ENCODE measurements at places on chromosomes 4 and X.

GRCh38 chrX:105226499-105226898 is 6.0 kb upstream of the TEX13A start:
- DNase-seq: no peak

DNA sequence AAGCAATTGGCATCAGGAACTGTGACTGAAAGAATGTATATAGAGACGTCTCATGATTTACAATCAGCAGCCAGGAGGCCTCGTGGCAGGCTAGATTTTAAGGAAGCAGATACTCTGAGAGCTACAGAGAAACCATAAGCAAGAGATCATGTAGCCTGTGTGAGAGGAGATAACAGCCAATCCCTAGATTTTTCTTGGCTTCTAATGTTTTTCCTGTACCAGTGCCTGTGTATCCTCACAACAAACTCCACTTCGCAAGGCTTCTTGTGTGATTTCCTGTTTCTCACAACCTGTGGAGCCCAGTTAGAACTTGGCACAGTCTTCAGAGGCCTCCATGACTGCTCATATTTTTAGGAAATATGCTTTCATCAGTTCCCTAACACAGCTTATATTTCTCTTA is 147.9 kb downstream of the PTCHD1 start:
- DNase-seq: no peak

GRCh38 chr4:148565801-148566200 is 123.6 kb upstream of the NR3C2 start:
- DNase-seq: no peak

DNA sequence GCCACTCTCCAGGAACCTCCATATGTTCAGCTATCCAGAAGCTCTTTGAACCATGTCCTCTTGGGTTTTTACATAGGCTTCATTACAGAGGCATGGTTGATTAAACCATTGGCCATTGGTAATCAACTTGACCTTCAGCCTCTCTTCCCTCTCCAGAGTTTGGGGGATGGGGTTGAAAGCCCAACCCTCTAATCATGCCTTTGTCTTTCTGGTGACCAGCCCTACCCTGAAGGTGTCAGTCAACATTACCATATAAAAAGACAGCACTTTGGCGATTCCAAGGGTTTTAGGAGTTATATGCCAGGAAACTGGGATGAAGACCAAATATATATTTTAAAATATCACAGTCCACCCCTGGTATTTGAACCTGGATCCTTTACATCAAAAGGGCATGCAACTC is 222.5 kb downstream of the CHIC1 start:
- no peak for DNase-seq

DNA sequence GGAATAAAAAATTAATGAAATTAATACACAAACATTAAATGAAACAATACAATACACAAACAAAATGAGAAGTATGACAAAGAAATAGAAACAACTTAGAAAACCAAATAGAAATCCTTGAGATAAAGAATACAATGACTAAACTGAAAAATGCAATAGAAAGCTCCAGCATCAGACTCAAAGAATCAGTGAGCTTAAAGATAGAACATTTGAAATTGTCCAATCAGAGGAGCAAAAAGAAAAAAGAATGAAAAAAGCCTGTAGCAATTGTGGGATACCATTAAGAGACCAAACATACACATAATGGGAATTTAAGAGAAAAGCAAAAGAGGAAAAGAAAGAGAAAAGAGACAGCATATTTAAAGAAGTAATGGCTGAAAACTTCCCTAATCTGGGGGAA is 25.7 kb downstream of the EMCN start:
- no peak for DNase-seq
